ENCODE measurements at places on chromosomes 13 and 19.
A peak's percentile ranks its signal among the peaks of the same experiment; 100 is the strongest.

- DNase-seq = peak; percentile 71
These were observed at the start of gene ZNF432 for GRCh38 chr19:52048555-52049501. Gene ZNF432, minus strand, starts transcription at chr19:52048838. Its CDS starts 1,970 bp downstream, at chr19:52046868.

GRCh38 chr13:31016342-31017325 is 84.2 kb downstream of the TEX26 start:
- no peak for DNase-seq

- no peak for DNase-seq
These were observed 47.6 kb downstream of the CHST8 start for GRCh38 chr19:33669376-33669775.

- DNase-seq = no peak
These were observed 25.0 kb downstream of the ITM2B start for GRCh38 chr13:48258002-48258401.

GRCh38 chr19:29383696-29384095 is 142.1 kb upstream of the VSTM2B start:
- DNase-seq = no peak

DNA sequence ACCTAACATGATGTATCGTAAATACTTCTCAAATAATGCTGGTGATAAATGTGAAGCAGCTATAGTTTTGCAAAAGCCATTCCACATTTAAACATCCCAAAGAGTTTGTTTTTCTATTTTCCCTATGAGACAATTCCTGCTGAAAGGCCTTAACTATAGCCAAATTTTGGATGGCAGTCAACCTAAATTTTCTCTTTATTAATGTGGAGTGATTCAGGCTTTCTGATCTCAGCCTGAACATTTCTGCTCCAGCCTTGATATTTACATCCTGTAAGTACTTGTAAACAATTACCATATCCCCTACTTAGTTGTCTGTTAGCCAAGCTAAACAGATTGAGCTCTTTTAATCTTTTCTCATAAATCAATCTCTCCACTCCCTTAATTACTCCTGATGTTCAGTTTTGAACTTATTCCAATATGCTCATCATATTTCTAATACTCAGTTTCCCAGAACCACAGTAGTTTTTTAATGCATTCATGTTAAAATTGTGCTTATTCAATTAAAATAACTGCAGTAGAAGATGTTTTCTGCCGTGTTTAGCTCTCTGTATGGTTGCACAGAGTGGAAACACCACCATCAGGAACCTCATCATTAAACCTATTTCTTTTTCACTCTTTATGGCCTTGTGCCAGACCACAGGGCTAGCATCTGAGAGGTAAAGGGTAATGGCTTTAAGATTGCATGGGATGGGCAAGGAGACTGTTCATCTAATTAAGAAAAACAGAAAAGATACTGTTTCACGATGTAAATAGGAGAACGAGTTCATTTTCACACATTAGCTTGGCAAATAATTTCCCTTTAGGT is 1235.2 kb upstream of the SLC10A2 start:
- no peak for DNase-seq

GRCh38 chr19:43362745-43363144 is 9.3 kb downstream of the CD177 start:
- DNase-seq = no peak

DNA sequence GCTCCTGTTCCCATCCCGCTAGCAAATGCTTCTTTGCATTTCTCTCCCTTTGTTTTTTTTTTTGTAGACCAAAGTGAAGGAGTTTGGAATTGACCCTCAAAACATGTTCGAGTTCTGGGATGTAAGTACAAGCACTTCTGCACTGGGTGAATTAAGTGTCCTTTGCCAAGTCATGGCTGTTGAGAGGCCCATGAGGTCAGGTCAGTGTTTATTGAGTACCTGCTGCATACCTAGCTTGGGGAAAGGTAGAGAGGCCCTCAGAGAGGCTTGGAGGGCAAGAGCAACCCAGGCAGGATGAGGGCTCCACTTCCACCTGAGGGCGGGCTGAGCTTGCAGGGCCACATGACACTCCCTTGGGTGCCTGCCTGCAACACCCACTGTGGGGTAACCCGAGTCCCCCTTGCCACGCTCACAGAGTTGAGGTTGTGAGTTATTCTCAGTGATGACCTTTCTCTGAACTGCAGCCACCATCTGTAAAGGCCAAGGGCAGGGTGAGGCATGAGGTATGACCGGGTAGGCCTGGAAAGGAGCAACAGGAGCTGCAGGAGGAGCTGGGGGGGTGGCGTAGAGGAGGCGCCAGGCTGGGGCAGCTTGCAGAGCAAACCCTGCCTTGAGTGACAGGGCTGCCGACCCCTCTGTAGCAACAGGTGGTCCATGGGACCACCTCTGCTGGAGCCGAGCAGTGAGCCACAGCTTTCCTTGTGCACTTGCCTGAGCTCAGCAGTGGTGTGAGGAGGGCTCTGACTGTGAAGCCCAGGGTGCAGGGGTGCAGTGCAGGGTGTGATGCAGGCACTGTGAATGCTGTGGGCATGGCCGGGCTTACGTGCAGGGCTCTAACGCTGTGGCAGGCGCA is 16.6 kb downstream of the GPI start:
- DNase-seq = no peak

Data from T-helper 9 cell (primary cell).